ENCODE measurements at places on chromosomes 3 and 15.

DNA sequence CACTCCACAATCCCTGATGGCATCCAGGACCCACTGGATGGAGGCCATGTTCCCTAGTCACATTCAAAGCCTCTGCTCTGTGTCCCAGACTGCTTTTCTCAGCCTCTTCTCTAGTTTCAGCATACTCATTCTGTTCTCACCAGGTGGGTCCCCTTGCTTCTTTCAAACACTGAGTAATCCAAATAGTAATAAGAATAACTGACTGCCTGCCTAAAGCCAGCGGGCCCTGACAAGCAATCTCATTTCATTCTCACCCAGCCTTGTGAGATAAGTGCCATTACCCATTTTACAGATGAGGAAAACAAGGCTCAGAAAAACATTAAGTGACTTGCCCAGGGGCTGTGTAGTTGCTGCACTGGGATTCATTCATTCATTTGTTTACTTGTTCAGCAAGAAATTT, 25.4 kb downstream of the MAPKAPK3 start:
- DNase-seq, result no peak

- DNase-seq, result no peak
Measured at GRCh38 chr3:119631516-119631915, 28.9 kb downstream of the POPDC2 start.

GRCh38 chr3:3635109-3635508, 164.1 kb upstream of the LRRN1 start:
- DNase-seq, result no peak

DNA sequence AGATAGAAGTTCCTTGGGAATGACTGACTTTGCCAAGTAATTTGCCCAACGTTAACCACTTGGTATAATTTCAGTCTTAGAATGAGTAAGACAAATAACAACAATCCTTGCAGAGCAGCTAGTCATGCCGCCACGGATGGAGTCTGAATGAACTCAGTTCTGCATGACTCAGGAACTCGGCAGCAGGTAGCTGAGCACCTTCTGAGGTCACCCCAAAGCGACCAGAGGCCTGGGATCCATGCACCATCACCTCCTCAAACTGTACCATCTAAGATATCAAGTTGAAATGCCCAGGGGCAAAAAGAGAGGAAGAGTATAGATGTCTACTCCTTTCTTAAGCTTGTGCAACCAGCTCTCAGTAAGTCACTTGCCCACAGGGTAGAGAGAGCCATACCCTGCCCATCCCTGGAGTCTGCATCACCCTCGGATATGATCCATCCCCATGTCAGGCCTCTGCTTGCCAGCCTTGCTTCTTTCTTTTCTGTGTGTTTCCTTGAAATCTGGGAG, 8.5 kb upstream of the CDCP1 start:
- DNase-seq, result peak; percentile 66

DNA sequence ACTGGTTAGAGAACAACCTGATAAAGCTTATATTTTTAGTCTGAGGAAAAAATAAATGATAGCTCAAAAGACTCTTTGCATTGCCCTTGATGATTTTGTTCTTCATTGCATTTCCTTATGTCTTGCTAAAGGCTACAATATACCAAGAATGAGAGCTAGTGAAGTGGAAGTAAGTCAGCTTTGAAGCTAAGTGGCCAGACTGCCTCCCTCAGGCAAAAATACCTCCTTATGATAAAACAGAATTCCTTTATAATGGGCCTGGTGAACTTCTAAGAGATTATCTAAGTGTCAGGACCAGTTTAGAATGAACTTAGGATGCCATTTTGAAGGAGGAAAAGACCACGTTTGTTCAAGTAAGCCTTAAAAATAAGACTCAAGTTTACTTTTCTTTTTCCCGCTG, 678.4 kb downstream of the ROBO2 start:
- no peak for DNase-seq
